NCI-H2171 treated with DMSO at 0.1 percent for 48 hours (cell line): ENCODE measurements at places on chromosomes 12 and 14.

DNA sequence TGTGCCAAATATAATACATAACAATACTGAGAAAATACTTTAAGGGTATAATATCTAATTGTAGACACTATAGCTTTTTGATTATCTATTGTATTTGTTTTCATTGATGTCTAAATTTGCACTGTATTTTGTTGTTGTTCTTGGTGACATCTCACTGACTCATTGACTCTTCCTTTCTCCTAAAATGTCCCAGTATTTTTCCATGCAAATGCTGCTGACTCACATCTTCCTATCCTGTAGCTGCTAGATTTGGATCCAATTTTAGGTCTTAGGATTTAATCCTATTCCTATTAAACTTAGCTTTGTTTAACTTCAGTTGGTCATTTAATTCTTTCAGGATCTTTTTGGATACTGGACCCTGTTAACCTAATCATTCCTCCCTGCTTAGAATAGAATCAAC is 148.5 kb downstream of the TMTC2 start:
- DNase-seq = no peak

- DNase-seq = peak; percentile 45
These were observed 219.8 kb downstream of the SLC41A2 start for GRCh38 chr12:104738331-104738730.

- DNase-seq = no peak
These were observed 230.3 kb upstream of the PRICKLE1 start for GRCh38 chr12:42819846-42820245.

- DNase-seq = no peak
These were observed 11.6 kb downstream of the STX2 start for GRCh38 chr12:130827432-130827831.

DNA sequence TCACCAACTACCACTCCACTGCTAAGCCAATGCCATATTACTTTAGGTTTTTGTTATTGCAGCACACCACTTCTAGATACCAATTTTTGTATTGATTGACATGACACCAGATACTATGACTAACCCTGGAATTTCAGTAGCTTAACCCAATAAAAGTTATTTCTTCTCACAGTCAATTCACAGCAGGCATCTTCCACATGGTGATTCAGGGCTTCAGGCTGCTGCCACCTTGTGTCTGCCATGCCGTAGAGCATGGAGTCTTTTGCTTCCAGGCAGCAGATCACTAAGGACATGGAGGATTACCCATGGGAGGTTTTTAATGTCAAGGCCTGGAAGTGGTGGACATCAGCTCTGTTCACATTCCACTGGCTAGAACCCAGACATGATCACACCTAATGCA is 56.4 kb upstream of the LTA4H start:
- DNase-seq = no peak

- no peak for DNase-seq
These were observed 18.2 kb downstream of the RTN1 start for GRCh38 chr14:59852350-59852749.

GRCh38 chr12:76529226-76529918 is 30.2 kb downstream of the OSBPL8 start:
- DNase-seq = no peak

- no peak for DNase-seq
These were observed 387 bp upstream of the GSC start for GRCh38 chr14:94770251-94770749.

DNA sequence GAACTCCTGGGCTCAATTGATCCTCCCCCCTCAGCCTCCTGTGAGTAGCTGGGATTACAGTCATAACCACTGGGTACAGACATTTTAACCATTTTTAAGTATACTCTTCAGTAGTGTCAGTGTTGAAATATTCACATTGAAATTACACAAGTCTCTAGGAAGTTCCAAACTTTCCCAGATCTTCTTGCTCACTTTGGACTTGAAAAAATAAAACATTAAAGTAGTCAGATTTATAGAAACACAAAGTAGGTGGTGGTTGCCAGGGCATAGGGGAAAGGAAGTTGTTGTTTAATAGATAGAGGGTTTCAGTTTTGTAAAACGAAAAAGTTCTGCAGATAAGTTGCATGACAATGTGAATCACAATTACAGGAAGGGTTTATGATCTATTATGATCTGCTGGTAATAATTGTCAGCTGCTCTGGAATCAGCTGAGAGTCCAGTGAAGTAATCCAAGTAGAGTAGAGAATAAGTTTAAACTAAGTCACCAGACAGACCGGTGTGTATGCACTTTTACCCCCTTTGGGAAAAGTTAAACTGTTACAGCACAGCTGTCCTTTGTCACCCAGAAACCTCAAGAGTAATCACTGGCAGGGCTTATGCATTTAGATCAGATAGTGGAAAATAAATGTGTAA is 27.4 kb downstream of the PCNX1 start:
- DNase-seq = no peak

- no peak for DNase-seq
These were observed 973.3 kb upstream of the TMEM132C start for GRCh38 chr12:127293507-127294310.

DNA sequence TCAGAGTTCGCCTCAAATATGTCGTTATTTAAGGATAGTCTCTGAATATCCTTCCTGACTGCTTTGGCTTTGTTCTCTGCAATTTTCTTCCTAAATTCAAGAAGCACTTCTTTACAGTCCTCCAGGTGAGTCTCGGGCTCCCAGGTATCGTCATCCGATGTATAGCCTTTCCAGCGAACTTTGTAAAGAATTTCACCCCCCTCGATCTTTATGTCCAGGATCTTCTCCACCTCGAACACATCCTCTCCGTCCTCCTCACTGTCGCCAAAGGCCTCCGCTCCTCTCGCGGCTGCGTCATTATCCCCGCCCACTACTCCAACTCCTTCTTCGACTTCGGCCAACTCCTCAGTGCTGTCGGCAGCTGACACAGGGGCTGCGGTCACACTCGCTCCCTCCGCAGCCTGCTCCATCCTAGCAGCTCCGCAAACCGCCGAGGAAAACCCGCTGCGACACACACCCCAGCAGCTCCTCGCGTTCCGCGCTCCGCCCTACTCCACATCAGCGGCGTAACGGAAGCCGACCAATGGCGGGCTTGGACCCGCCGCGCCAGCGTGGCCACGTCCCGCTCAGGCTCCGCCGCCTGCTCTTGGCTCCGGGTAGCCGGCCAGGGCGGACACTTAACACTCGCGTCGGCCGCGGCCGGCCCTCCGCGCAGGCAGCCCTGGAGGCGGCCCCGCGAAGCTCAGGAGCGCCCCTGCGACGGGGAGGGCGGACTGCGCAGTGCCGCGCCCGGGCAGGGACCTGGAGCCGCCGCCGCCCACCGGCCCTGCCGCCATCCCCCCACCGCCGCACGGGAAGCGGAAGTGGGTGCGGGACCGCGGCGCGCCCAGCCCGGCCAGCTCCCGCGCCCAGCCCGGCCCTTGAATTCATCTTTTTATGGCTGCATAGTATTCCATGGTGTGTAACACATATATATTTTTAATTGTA is 4.1 kb downstream of the CD163L1 start:
- DNase-seq = peak; percentile 93

- no peak for DNase-seq
These were observed 16.4 kb upstream of the RNASE4 start for GRCh38 chr14:20667957-20668356.

GRCh38 chr12:25072906-25073650 is 121.9 kb downstream of the DNAI7 start:
- no peak for DNase-seq

DNA sequence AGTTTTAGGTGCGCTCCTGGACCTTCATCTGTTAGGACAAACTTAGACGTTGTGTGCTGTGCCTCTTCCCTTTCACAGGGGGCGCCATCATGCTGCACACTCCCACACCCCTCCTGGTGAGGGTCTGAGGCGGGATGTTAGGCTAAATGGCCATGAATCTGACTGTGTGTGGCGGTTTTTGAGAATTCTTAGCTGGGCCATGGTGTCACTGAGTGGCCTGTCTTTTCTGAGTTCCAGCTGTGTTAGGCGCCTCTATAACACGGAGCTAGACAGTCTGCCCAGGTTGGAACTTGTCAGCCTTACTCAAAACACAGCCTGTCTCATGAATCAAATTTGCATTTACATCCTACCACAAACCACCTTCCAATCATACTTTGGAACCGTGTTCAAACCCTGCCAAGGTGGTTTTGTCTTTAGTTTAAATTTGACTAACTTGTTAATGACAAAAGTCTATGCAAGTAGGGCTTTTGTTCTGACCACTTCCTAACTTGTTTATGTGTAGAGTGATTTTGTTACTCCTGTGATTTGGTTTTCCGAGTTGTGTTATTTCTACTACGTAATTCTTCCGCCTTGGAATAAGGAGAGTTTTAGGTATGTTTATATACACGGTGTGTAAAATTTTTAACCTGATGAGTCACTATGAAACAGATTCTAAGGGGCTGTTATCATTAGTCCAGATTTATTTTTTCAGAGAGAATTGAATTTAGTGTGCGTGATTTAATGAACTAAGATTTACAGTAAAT is 19.6 kb downstream of the ACVR1B start:
- no peak for DNase-seq

- no peak for DNase-seq
These were observed 127.1 kb downstream of the ITPR2 start for GRCh38 chr12:26705851-26706250.

DNA sequence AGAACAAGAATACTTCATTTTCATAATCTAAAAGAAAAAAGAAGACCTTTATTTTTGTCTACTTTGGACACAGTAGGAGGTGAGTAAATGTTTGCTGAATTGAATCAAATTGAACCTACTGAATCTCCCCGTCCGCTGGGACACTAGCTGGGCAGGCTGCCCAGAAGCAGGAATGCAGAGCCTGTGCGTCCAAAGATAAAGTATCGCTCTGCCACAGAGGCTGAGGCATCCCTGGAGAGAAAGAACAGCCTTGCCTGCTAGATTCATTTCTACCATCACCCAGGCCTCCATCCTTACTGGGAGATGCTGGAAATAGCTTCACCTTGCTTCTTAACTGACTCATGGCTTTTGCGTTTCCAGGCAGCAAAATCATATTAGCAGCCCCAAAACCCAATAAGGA is 64.1 kb upstream of the TSPAN11 start:
- DNase-seq = peak; percentile 36

GRCh38 chr12:117710121-117710520 is 258.7 kb downstream of the KSR2 start:
- DNase-seq = no peak

DNA sequence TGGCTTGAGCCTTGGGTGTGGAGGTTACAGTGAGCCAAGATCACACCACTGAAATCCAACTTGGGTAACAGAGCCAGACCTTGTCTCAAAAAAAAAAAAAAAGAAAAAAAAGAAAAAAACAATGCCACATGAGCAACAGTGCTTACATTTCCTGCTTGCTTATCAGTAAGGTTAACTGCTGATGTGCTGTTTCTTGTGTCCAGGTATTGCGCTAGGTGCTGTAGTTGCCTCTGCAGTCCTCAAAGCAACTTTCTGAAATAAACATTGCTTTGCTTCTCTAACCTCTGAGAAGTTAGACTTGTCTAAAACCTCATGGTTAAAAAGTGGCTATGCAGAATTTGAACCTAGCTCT is 24.7 kb downstream of the RNF34 start:
- no peak for DNase-seq

DNA sequence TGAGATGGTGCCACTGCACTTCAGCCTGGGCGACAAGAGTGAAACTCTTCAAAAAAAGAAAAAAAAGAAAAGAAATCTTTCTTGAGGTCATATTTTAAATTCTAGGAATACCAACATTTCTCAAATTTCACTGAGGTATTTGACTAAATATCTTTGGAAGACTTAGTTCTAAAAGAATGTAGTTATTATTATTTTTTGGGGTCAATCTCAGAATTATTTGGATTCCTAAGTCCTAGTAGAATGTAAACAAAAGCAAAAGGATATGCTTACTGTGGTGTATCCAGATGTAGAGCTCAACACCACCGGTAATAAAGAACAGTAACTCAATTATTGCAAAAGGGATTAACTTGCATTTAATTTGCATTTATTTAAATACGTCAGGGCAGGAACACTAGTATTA is 25.0 kb downstream of the PRICKLE1 start:
- DNase-seq = no peak

- no peak for DNase-seq
These were observed 10.4 kb downstream of the DTX1 start for GRCh38 chr12:113066813-113067400.

- no peak for DNase-seq
These were observed 13.0 kb downstream of the ISCU start for GRCh38 chr12:108575199-108575912.

DNA sequence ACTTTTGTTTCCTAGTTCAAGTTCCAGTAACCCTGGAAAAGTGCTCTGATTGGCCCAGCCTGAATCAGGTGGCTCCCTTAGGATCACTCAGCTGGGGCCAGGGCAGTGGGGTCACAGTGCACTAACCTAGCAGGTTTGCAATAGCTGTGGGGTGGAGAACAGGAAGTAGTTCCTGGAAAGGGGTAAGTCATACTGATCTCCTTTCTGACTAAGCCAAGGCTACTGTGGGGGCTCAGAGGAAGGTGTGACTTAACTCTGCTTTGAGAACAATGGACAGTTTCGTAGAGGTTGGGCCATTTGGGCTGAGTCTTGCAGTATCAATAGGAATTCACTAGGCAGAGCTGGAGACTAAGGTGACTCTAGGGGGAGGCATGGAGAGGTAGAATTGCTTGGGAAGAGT is 89.4 kb downstream of the KIF26A start:
- no peak for DNase-seq

DNA sequence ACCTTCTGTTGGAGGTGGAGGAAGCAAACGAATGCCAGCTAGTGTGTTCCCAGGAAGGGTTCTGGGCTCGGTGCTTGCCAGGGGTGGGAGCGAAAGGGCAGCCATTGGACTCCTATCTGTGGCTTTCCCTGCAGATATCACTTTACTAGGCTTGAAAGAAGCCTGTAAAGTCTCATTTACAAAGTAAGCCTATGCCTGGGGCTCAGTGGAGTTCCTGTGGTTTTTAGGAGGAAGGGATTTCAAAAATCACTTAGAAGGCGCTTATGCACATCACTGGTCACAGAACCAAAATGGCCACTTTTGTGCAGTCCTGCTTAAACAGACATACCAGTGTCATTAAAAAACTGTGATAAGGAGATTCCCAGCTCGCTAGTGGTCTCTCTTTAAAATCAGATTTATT is 22.7 kb downstream of the CLMN start:
- DNase-seq = no peak

DNA sequence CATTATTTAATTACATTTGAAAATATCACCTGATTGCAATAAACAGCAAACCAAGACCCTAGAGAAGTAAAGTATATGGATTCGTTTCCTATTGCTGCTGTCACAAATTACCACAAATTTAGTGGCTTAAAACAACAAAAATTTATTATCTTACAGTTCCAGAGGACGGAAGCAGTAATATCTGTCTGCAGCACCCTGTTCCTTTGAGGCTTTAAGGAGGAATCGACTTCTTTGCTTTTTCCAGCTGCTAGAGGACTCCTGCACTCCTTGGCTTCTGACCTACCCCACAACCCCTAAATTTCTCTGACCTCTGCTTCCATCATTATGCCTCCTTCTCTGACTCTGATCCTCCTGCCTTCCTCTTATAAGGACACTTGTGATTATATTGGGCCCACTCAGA is 23.8 kb upstream of the PPM1A start:
- DNase-seq = no peak

- DNase-seq = no peak
These were observed 2.3 kb downstream of the ANKRD9 start for GRCh38 chr14:102507081-102507856.

- no peak for DNase-seq
These were observed 19.4 kb upstream of the EIF5 start for GRCh38 chr14:103314496-103315277.

GRCh38 chr14:72781561-72782508 is 112.1 kb downstream of the DPF3 start:
- DNase-seq = no peak
